Cerebellum (tissue), 4 donors: ENCODE measurements at places on chromosomes 12 and 14. TPM values are rescaled to one million over a fixed set of nuclear protein-coding genes. Genes with fewer than 3 reads are reported as not detected.

DNA sequence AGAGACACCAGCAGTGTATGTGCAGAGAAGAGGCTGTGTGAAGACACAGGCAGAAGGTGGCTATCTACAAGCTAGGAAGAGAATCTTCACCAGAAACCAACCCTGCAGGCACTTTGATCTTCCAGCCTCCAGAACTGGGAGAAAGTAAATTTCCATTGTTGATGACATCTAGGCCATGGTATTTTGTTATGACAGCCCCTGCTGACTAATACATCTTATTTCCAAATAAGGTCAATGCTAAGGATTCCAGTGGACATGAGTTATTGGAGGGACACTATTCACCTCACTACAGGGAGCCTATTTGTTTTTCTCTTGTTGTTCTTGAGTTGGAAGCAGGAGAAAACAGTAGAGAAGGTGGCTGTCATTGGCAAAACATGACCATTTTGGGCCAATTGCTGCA is 88.5 kb upstream of the RIN3 start:
- DNase-seq: no peak

GRCh38 chr14:64684091-64684490 is 20.1 kb upstream of the PLEKHG3 start:
- DNase-seq: no peak

- DNase-seq: no peak
These were observed 1.7 kb downstream of the VSIG10 start for GRCh38 chr12:118102070-118102469.

DNA sequence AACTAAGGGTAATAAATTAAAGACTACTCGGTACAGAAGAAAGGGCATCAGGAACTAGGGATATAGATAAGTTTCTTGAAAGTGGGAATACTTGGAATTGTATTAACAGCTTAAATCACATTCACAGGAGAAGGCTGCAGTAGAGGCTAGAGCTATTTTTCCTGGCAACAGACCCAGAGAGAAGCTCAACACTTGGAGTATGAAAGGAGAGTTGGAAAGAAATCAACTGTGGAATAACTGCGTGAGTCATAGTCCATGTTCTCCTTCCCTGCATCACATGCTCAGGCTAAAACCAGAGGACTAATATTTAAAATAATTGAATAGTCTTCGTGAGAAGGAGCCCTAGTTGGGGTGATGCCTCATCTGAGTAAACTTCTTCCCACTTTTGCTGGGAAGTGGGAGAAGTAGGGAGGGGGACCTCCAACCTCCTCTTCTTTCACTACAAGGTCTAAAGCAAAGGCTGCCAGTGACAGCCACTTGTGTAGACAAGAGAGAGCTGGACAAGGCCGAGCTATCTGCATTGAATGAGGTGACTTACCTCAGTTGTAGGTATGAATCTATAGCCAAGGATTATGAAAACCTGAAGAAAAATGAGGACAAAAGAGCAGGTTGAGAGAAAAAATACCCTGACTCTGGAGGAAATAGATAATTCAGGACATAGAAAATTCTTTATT is 32.7 kb downstream of the DYRK2 start:
- DNase-seq: no peak

- no peak for DNase-seq
These were observed 30.3 kb downstream of the CORO1C start for GRCh38 chr12:108700833-108701541.

GRCh38 chr12:108589840-108590229 is 8.0 kb downstream of the TMEM119 start:
- DNase-seq: no peak

The CCDC196 gene
- not detected for total RNA-seq

The KSR2 gene
- 3.6 TPM for total RNA-seq
